ENCODE measurements at places on chromosomes 5 and 9.

DNA sequence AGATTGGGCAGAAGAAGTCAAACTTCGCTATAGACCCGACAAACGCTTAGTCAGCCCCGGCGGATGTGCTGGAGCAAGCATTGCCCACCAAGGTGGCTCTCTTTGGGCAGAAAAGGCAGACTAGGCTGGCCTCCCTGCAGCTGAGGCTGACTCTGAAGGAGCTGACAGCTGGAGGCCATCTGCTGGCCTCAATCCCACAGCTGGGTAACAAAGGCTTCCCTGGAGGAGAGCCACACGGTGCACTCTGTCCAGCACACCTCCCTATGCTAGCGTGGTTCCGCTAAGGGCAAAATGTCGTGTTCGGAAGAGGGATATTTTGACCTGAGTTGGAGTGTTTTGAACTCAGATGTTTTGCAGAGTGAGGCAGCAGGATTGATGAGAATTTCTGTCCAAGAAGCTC, 103.5 kb upstream of the PTCH1 start:
- no peak for DNase-seq

GRCh38 chr9:1701113-1701512, 314.0 kb upstream of the SMARCA2 start:
- no peak for DNase-seq

DNA sequence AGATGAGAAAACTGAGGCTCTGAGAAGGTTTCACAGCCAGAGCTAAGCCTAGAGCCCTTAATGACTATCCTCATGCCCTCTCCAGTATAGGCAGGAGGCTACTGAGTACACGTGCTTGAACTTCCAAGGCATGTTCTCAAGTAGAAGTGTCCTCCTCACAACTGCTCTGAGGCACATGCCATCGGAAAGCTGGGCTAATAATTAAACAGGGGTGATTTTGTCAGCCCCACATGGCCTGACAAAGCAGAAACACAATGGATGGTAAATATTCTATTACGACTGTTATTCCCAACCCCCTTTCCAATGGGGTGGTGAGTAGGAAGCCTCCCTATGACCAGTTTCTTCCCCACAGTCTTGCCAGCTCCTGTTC, 34.3 kb downstream of the KCNIP1 start:
- DNase-seq = no peak

DNA sequence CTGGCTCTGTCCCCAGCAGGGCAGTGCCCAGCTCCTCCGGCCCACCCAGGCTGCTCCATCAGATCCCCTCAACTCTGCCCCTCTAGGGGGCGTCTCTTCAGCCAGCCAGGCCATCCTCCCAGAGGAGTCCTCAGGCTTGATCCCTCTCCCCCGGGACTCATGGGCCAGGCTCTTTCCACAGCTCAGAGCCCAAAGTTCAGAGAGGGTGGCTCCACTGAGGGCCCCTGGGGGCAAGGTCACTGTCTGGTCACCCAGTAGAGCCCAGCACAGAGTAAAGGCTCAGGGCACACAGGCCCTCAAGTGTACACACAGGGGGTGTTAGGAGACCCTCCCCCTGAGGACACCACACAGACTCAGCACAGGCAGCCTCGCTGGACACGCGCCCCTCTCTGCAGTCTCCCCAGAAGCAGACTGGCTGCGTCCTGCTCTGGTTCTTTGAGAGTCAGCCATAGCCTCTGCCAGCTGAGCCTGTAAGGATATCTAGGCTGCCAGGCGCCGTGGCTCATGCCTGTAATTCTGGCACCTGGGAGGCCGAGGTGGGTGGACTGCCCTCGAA, 64.8 kb downstream of the PAX5 start:
- DNase-seq = no peak

GRCh38 chr5:43422143-43422542, 10.0 kb upstream of the CCL28 start:
- no peak for DNase-seq

DNA sequence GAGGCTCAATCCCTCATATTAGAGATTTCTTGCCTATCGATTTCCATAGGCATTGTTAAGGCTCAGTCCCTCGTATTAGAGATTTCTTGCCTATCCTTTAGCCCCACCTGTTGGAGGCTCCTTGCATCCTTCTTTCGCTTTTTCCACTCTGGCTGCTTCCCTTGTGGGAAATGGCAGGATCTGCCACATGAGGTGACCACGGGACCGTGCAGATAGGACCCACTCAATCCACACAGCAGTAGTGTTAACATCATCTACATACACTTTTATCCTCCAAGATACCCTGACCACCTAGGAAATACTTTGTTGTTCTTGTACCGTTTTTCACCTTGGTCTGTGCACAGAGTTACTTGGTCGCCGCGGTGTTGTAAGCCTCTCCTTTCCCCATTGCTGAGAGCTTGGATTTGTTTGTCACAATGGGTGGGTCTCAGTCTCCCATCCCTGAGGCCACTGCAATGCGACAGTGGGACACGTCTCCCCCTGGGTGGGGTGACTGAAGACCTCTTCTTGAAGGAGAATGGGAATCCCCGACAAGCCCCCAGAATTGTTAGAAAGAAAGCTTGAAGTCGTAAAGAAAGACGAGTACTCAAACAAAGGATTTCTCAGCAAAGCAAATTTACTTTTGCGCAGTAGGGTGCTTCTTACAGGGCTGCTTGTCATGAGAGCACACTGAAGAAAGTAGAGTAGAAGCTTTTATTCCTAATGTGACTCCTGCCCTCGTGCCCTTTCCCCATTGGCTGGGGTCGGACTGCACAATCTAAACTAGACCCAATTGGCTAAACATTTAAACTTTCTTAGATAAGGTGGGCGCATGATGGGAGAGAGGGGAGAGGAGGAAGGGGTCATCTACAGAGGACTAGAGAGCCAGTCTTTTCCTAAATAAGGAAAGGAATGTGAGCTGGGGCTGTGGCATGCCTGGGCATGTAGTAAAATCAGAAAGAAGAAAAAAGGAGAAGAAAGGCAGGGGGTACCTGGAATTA, 19.8 kb downstream of the IFT74 start:
- DNase-seq = peak; percentile 35

GRCh38 chr9:13957089-13957488, 356.9 kb downstream of the NFIB start:
- DNase-seq = no peak

- DNase-seq = no peak
Observed at GRCh38 chr5:127805448-127805847, 102.3 kb downstream of the CCDC192 start.

- DNase-seq = no peak
Observed at GRCh38 chr9:128103589-128103962, 24.0 kb downstream of the PTGES2 start.

DNA sequence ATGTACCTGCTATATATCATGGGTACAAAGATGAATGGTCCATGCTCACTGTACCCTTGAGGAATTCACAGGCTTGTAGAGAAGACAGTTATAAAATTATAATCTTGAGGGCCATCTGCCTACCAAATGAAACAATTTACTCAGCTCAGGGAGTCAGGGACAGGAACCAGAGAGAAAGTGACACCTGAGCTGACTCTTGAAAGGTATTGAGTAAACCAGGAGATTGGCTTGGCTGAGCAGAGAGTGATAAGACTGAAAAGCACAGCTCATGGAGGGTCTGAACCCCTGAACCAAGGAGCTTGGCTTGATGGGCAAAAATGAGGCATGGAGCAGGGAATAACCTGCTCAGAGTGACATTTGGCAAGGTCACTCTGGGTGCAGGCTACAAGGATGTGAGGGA, 147.3 kb downstream of the FAM114A2 start:
- DNase-seq = no peak

- DNase-seq = peak; percentile 72
Observed at GRCh38 chr9:134396825-134397224, 70.6 kb downstream of the RXRA start.

GRCh38 chr5:147629196-147629595, 119.3 kb upstream of the DPYSL3 start:
- DNase-seq = no peak

GRCh38 chr9:121140162-121140561, 61.5 kb downstream of the RAB14 start:
- no peak for DNase-seq

GRCh38 chr9:2281803-2282185, 266.6 kb downstream of the SMARCA2 start:
- no peak for DNase-seq
